ENCODE measurements at places on chromosomes 4 and X.

DNA sequence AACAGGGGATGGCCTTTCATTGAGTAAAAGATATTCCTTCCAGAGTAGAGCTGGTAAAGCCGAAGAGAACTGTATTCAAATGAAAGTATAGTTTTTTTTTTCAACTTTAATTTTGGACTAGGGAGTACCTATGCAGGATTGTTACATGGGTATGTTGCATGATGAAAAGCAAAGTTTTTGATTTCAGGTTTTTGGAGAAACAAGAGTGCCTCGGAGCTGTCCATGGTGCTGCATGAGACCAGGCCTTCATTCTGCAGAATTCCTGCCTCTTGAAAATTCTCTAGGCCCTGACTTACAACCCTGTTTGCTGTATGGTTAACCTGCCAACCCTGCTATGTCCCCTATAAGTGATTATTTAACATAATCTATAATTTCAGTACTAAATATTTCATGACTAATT, 1065.7 kb upstream of the FTHL17 start:
- no peak for DNase-seq

DNA sequence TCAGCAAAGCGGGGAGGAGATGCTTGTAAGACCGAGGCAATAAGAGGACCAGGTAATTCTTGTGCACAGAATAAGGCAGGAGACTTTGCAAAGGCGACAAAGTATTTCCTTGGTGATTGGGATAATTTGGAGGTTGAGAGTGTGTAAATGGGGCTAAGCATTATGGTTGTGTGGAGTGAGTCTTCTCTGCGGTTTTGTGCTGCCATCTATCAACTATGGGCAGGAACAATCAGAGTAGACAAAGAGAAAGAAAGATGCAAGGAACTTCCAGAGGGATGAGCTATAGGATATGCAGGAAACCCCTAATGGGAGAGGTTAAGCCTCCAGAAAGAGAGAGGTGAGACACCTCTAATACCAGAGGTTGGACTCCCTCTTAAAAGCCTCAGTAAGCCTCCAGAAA, 339.8 kb downstream of the PAPSS1 start:
- DNase-seq: no peak

- DNase-seq: no peak
Observed at GRCh38 chr4:148527571-148527970, 85.4 kb upstream of the NR3C2 start.

DNA sequence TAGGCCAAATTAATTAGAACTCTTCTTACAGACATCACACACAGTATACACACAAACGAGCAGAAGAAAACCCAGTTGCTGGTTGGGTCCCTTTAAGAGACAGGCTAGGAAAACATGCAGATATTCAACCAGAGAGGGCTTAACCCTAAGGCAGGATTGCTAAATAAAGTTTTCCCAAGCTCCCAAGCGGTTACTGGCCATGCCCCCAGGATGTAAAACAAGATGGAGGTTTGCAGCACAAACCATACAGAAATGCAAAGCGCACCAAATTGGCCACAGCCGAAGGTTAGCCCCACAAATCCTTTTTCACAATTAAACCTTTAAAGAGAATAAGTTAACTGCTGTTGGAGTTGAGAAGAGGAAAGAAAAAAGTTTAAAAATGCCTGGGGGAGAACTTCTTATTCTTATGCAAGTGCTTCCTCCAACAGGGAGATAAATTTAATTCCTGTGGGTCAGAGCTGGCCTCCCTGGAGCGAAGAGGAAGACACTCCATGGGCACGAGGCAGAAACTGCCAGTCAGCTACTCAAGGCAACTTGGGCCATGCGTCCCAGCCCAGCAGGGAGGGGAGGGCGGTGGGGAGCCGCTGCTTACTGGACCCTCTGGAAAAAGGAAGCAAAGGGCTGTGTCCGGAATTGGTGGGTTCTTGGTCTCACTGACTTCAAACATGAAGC, 167.6 kb upstream of the ARSJ start:
- DNase-seq: no peak

- no peak for DNase-seq
Observed at GRCh38 chrX:146055733-146056132, 238.1 kb downstream of the SLITRK2 start.

DNA sequence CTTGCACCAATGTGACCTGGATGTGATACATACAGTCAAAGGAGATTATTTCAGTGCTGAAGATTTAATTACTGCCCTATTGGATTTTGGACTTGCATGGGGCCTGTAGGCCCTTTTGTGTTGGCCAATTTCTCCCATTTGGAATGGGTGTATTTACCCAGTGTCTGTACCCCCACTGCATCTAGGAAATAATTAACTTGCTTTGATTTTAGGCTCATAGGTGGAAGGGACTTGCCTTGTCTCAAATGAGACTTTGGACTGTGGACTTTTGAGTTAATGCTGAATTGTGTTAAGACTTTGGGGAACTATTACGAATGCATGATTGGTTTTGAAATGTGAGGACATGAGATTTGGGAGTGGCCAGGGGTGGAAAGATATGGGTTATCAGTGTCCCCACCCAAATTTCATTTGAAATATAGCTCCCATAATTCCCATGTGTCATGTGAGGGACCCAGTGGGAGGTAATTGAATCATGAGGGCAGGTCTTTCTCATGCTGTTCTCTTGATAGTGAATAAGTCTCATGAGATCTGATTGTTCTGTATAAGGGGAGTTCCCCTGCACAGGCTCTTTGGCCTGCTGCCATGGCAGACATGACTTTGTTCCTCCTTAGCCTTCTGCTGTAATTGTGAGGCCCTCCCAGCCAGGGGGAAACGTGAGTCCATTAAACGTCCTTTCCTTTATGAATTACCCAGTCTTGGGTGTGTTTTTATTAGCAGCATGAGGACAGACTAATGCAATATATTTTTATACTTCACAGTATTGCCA, 362.2 kb upstream of the SPANXN4 start:
- DNase-seq: no peak

- no peak for DNase-seq
Observed at GRCh38 chrX:70172964-70173363, 4.3 kb upstream of the DGAT2L6 start.

DNA sequence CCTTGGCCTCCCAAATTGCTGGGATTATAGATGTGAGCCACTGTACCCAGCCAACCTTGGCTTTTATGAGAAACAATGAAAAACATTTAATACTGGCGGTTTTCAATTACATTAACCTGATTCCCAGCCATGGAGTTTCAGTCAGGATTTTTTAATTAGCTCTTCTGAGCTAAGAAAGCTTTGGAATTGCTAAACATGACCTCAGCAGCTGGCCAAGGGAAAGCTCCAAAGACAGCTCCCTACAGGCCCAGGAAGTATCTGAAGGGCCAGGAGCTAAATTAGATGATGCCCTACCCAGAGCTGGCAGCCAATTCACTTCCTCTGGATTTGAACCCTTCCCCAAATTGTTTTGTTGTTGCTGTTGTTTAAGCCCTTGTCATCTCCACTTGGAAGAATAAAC, 26.5 kb upstream of the FUNDC1 start:
- no peak for DNase-seq

DNA sequence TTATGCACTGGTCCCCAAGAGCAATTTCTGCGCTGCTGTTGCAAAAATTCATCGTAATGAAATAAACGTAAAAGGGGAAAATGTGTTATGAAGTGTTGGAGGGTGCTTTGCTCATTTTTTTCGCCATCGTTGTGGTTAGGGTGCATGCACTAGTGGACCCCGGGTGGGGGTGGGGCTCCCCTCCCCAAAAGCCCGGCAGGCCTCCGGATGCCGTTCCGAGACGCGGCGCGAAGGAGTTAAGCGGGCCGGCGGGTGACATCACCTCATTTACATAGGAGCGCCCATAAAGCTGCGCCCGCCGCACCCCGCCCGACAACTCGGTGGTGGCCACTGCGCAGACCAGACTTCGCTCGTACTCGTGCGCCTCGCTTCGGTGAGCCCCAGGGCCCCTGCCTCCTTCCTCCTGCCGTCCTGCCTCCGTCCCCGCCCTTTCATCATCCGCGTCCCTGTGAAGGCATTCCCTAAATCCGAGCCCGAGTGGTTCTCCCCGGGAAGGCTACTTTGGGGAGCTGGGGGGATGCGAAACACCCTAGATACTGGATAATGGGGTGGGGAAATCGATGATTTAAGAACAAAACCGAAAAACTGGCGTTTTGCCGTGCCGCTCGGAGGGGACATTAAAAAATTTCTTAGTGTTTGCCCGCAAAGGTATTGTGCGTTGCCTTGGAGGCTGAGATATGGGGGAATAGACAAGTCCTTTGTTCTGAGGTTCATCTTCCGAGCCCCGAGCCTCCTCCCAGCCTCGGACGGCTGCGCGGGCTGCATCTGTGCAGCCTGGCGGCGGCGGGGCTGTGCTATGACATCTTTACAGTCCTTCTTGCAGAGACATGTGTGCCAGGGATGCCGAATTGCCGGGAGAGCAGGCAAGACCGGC, at the start of gene TMSB4X:
TSS of gene TMSB4X (plus strand) at position 315 of the 874 bp plus-strand sequence.
- DNase-seq: no peak

DNA sequence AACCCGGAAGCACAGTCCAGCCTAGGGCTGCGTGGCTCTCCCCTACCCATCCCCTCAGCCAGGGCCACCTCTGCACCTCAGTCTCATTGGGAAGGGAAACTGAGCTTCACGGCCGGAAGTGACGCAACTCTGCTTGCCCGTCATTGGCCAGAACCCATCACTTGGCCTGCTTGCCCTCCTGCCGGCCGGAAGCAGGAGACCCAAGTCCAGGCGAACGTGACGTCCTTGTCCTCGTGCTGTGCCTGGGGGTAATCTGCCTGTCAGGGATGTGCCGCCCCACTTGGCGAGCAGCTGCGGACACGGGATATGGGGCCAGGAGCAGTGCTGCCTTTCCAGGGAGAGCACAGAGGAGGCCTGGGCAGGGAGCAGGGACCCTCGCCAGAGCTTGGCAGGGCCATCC, 31.2 kb downstream of the ZFYVE28 start:
- DNase-seq: no peak

DNA sequence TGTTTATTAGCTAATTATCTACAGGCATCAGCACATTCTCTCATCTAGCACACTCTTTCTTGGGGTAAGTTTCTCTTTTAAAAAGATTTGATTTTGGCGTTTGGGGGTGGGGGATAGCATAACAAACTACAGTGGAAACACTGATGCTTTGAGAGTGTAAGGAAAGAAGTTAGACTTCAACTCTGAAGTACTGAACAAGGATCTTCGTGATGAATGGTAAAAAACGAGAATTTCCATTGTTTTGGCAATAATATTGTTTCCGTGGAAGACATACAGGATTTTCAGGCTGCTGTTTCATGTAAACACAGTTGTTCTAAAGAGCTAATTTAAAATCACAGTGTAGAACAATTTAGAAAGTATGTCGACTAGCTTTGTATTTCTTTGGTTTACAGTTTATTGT, 451 bp downstream of the LPAR4 start:
- DNase-seq: no peak

- no peak for DNase-seq
Observed at GRCh38 chrX:68238568-68238967, 194.7 kb downstream of the OPHN1 start.

GRCh38 chr4:38759113-38759789, 23.5 kb downstream of the TLR10 start:
- DNase-seq: peak; percentile 28

DNA sequence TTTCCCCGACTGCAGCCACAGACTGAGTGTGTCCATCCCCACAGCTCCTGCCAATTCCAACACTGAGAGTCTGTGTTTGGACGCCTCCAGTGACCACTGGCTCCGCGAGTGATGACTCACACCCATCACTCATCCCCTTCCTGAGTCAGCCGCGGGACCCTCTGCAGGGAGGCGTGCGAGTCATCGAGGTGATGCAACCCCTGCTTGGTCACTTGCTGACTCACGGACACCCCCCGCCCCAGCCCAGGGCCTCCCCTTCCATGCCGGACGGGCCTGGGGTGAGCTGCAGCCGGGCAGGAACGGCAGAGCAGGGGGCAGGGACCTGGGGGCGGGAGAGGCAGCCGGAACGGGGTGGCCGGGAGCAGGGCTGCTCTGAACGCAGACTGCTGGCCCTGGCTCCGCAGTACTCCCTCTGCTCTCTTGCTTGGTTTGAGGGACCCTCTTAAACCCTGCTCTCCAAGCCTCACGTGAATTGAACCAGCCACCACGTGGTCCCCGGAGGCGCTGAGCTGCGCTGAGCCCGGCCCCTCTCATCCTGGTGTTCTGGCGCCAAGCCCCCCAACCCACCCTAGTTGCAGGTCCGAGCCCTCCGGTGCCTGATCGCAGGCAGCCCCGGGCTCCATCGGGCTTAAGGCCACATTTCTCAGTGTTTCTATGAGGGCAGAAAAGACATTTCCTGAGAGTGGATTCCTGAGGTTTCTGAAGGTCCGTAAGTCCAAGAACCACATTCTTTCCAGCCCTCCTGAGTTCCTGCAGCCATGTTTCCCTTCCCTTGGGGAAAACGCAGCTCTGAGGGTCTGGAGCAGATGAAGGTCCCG, 32.4 kb downstream of the FGFRL1 start:
- no peak for DNase-seq

- DNase-seq: no peak
Observed at GRCh38 chr4:77036206-77036605, 39.6 kb downstream of the CCNI start.

- no peak for DNase-seq
Observed at GRCh38 chr4:79623021-79623870, 215.2 kb upstream of the GK2 start.

DNA sequence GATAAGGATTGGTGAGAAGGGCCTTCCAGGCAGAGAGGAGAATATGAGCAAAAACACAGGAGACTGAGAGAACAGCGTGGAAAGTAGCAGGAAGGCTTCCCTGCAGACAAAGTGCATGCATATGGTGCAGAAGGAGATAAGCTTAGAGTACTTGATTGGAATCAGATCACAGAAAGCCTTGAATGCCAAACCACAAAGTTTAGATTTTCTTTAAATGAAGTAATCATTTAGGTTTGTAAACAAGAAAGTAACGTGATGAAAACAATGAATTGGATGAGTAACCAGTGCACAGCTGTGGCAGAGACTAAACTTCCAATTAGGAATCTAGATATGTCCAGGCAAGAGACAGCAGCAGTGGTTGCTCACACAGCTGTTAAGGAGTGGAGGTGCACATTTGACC, 83.8 kb upstream of the C1QTNF7 start:
- no peak for DNase-seq

- DNase-seq: no peak
Observed at GRCh38 chr4:71827826-71828225, 43.9 kb upstream of the GC start.

DNA sequence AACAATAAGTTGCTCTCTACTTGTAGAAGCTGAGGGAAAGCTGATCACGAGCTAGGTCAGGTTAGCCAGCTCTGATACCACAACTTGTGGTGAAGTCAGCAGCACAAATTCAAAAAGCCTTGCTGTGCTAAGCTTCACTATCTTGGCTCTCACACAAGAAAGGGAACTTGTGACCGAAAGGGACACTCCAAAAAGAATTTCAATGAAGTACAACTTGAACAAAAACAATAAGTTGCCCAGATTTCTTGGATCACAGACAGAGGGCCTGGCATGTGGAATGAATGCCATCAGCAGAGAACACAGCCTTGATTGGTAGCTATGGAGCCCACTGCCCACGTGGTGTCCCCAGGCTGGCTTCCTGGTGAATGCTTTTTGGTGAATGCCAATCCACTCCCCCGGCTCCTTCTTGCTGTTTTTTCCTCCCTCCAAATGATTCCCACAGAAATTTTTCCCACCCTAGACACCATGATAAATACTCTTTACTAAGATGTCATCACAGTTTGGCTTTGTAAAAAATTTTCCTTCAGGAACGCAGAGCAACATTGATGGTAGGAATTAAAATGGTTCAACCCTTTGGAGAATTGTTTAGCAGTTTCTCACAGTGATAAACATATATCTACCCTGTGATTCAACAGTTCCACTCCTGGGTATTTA, 82.6 kb downstream of the ANXA3 start:
- no peak for DNase-seq

- no peak for DNase-seq
Observed at GRCh38 chr4:80011636-80012236, 61.3 kb downstream of the ANTXR2 start.
